ENCODE measurements at places on chromosomes 2 and 18. TPM values are rescaled to one million over a fixed set of nuclear protein-coding genes. Genes with fewer than 3 reads are reported as not detected.

The ARHGAP28 gene
- 9.6 TPM for total RNA-seq

The ABCG8 gene
- total RNA-seq = 0.31 TPM

The TDRD15 gene
- total RNA-seq = 0.07 TPM

The PIAS2 gene
- 54.1 TPM for total RNA-seq

The LAPTM4A gene
- total RNA-seq = 157 TPM

GRCh38 chr2:144645083-144645778 lies 125.3 kb upstream of the ZEB2 start:
- no peak for DNase-seq

DNA sequence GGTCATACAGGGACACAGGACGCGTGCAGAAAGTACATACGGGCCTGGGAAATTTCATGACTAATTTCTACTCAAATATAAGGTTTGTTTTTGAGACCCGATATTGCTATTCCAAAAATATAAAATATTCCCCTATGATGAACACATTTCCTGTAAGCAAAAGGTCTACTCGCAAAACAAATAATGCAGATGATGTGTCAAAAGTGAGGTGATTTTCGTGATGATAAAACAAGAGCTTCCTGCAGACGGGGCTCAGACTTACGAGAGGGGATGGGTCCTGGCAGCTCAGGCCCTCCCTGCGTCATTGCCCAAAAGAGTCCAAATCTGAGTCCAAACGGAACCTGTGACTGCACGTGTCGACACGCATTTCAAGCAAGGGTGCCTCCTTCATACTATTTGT lies 62.7 kb downstream of the MBP start:
- no peak for DNase-seq

DNA sequence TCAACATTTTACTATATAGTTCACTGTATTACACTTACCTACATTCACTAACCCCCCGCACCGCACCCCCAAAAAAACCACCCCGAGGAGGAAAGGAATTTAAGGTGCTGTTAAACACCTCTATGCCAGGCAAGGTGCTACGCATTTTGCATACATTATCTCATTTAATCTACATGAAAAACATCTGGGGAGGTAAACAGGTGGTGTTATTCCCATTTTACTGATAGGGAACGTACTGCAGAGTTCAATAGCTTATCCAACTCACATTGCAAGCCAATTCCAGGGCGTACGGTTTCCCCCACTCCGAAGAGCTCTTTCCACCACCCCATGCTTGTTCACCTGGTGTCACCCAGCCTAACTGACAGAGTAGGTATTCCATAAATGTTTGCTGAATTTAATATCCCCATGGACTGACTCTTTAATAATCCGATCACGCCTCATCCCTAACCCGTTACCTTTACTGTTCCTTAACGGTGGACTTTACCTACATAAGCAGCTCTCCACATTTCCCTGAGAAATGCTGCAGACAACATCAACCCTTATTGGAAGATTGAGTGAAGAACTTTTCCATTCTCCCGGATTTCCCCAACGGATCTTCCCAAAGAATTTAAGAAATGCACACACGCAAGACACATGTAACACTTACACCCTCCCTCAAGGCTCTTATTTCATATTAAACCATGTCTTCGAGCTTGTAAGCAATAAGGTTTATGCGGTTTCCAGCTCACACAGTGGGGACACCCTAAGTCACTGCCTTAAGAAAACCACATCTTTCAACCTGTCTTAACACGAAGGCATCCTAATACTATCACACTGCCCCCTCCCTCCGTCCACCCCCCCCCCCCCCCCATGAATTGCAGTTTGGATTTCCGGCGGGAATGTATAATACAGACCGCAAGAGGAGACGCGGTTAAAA lies 1.2 kb downstream of the RAPH1 start:
- DNase-seq = peak; percentile 33

- peak; percentile 79 for DNase-seq
Measured at GRCh38 chr2:193583638-193584400, 1389.1 kb upstream of the TMEFF2 start.

DNA sequence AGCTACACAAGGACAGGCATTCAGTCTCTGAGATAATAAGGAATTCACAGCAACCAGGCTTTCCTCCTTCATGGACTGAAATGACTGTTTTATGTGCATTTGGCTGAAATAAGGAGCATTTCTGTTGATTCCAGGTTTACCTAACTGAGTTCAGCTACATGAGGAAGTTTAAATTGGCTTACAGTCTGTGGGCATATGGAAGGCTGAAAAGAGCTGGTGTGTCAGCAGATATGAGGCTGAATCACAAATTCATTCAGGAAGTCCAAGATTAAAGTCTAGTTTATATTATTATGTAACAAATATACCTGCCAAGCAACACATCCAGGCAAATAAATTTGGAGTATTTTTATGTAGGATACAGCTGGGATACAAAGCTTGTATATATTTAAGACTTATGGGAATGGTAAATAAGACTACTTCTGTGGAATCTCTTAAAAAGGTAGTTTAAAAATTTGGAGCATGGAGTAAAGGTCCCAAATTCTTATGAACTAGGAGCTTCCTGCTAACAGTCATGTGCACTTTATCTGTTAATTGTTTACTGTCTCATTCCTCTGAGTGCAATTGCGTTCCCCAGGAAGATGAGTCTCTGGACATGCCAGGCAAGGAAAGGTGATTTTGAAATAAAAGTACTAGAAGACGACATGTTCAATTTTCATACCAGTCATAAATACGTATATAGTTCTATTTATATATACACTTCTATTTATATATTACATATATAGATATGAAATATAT lies 53.0 kb downstream of the ZC3H8 start:
- no peak for DNase-seq

DNA sequence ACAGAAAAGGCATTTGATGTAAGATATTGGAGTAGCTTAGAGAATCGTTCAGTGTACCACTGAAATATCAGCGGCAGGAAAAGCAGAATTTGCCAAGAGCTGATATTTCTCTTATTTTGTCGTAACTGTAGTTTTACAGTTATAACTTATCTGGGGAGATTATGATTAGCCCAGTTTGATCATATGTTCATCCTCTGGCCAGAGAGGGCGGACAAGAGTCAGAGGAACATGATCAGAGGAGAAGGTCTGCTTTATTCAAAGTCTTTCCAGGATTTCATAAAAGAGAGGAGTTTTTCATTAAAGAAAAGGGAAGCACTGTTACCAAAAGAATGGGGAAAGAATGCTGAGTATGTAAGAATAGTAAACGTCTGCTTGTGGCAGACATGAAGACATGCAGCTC lies 1655.6 kb downstream of the DPP10 start:
- DNase-seq = peak; percentile 36

DNA sequence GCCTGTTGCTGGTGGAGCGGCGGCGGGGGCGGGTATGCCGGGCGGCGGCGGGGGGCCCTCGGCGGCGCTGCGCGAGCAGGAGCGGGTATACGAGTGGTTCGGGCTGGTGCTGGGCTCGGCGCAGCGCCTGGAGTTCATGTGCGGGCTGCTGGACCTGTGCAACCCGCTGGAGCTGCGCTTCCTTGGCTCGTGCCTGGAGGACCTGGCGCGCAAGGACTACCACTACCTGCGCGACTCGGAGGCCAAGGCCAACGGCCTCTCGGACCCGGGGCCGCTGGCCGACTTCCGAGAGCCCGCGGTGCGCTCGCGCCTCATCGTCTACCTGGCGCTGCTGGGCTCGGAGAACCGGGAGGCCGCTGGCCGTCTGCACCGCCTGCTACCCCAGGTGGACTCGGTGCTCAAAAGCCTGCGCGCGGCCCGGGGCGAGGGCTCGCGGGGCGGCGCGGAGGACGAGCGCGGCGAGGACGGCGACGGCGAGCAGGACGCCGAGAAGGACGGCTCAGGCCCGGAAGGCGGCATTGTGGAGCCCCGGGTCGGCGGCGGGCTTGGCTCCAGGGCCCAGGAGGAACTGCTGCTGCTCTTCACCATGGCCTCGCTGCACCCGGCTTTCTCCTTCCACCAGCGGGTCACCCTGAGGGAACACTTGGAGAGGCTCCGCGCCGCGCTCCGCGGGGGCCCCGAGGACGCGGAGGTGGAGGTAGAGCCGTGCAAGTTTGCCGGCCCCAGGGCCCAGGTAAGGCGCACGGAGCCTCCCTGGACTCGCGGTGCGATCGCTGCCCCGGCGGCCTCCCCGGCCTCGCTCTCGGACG lies 1.0 kb downstream of the ZCCHC2 start:
- peak; percentile 70 for DNase-seq

- DNase-seq = no peak
Measured at GRCh38 chr2:132814651-132815050, 144.6 kb upstream of the LYPD1 start.

All from GM23338 (cell line).